CD4-positive, alpha-beta T cell treated with Interleukin-4 for 4 hours (primary cell): ENCODE measurements at places on chromosomes 3 and 15.

DNA sequence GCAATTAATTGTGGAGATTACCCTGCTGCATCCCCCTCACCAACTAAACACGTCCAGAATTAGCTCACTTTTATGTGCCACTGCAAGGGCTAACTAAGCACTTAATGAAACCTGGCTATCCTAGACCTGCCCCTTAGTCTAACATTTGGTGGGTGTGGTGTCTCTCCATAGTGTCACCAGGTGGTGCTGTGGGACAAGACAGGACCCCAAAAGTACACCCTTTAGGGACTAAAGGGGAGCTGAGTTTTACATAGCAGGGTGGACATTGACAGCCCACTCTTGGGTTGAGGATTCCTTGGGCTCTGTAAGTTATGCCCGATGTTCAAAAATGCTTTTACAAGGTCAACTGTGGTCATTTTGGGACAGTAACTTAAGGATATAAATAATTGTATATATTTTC is 5.7 kb downstream of the DUT start:
- DNase-seq, result peak; percentile 25

DNA sequence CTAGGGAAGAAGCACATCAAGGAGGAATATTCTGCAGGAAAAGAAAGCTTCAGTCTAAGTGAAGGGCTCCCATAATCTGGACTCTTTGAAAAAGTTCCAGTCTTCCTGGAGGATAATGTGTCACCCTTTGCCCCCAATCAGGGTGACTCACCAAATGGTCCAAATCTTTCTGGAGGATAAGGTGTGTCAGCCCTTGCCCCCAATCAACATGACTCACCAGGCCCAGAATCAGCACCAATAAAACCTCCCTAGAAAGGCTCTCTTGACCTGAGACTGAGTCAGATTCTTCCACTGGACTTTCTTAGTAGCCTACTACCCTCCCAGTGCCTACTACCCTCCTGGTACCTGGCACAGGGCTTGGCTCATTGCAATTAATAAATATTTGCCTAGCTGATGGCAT is 9.5 kb upstream of the ARL14 start:
- DNase-seq, result no peak

DNA sequence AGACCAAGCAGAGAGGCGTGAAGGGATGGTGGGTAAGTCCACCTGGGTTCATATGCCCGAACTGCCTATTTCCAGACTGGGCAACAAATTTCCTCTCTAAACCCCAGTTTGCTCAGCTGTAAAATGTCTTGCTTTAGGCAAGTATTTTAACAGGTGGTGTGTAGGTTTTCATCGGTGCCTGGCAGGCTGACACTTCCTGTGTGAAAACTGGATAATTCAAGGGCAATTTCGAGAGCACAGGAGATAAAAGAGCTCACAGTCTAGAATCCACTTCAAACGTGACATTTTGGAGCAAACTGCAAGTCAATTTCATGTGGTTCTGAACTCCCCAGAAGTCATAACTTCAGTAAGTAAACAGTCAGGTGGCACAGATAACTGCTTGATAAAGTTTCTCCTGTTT is 112.2 kb downstream of the OXNAD1 start:
- peak; percentile 56 for DNase-seq

- no peak for DNase-seq
Observed at GRCh38 chr3:102129760-102130608, 280.7 kb downstream of the NFKBIZ start.

GRCh38 chr3:142947352-142947751 is 16.1 kb downstream of the PAQR9 start:
- DNase-seq, result no peak

GRCh38 chr3:64460877-64461276 is 226.9 kb downstream of the ADAMTS9 start:
- DNase-seq, result no peak

- no peak for DNase-seq
Observed at GRCh38 chr15:80640531-80641121, 54.5 kb upstream of the ABHD17C start.
